ENCODE measurements at places on chromosomes 6 and 20.

GRCh38 chr6:31830886-31831335 lies 3.4 kb downstream of the HSPA1B start:
- DNase-seq, result no peak

DNA sequence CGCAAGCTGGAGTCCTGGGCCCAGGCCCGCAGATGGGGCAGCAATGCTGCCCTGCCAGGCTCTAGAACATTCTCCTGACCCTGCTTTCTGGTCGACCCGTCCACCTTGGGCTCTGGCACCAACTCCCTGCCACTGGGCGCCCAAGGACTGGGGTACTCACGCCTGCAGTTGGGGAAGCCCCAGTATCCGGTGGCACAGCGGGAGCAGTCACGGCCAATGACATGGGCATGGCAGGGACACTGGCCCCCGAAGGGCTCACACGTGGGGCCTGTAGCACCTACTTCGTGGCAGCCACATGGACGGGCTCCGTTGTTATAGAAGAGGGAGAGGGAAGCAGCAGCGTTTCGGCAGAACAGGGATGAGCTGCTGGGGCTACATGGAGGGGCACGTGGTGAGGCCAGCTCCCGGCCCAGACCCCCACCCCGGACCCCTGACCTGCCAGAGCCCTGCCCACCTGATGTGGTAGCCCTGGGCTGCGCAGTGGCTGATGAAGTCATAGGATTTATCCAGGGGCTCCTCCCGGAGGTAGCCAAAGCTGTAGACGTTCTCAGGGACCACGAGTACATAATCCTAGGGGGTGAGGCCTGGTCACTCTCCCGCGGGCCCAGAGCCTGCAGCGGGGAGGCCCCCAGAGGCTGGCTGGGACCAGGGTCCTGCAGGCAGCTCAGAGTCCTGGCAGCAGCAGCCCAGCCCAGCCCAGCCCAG lies 26.0 kb downstream of the ADRM1 start:
- no peak for DNase-seq

DNA sequence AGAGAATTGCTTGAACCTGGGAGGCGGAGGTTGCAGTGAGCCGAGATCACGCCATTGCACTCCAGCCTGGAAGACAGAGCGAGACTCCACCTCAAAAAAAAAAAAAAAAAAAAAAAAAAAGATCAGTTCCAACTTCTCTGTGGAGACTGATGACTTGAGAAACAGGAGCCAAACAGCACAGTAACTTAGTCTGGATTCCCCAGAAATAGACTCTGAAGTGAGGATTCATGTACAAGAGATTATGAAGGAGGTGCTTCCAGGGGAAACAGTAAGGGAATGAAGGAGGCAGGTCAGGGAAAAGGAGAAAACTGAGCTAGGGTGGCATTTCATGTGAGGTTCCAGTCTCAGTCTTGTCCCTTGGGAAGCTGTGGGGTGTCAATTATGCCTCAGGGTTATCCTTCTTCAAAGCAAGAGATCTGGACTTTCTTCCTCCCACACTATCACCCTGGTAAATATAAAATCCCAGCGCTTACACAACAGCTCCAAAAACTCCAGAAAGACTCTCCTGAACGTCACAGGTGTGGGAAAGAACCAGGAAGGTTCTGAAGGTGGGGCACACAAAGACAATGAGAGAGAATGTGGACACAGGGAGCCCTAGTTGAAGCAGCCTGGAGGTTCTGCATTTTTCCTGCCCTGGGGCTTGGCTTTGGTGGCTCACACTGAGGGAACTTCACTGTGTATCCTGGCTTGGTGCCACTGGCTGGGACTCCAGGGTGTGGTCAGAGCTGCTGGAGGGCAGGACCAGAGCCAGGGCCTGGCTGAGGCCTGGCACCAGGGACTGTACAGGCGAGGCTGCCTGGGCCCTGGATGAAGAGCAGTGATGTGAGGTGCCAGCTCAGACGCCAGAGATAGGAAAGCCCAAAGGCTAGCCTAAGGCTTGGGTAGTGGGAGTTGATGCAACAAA lies 46.8 kb downstream of the PCNA start:
- DNase-seq, result peak; percentile 46

DNA sequence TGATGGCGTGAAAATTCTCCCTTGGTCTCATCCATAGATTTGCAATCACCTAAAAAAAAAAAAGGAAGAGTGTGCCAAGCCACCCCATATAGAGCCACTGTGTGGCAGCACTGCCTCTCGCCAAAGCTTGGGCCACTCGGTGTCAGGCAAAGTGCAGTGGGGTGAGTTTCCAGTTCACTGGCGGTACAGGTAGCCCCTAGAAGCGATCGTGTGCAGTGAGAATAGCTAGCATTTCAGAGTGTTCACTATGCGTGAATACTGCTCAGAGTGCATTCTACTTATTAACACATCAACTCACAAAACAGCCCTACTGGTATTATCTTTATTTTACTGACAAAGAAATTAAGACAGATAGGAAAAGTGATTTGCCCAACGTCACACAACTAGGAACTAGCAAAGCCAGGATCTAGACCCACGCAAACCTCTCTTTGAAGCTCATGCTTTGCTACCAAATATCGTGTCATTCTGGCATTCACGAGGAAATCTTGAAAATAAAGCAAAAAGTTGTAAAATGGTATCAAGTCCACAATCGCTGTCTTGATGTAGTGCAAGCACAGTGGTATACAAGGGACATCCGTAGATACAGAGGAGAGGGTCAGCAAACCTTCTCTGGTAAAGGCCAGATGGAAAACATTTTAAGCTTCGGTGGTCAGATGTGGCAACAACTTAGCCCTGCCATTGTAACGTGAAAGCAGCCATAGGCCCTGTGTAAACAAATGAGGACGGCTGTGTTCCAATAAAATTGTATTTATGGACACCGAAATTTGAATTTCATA lies 10.4 kb upstream of the GCNT2 start:
- DNase-seq, result peak; percentile 76

- DNase-seq, result no peak
These were observed 16.3 kb upstream of the POPDC3 start for GRCh38 chr6:105196076-105196475.

- peak; percentile 37 for DNase-seq
These were observed 105.6 kb downstream of the DCDC2 start for GRCh38 chr6:24252280-24252679.

DNA sequence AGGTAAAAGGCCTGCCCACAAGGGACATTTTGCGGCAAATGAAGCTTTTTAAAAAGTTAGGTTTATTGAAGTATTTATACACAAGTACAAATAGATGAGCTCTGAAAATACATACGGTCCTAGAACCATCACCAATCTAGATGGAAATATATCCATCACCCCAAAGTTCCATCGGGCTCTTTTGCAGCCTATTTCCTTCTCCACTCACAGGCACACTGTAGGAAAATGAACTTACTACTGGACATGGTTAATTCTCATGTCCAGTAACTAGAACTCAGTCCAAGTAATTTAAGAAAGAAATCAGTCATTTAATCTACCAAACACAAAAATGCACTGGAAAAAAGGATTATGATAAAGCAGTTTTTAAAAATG lies 6.2 kb downstream of the PCNA start:
- no peak for DNase-seq

DNA sequence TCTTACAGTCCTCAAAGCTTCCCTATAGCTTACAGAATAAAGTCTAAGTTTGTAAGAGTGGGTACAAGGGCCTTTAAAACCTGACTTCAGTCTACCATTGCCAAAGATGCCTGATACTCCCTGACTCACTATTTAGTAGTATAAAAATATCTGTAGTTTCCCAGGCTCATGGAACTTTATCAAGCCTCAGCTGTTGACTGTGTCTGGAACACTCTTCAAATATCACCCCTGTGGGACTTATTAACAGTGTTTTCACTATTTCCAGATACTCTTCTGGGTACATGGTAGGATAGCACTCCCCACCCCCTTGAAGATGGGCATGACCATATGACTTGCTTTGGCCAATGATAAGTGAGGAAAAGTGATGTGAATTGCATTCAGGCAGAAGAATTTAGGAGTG lies 105.3 kb upstream of the TENT5A start:
- DNase-seq, result no peak

GRCh38 chr6:111610548-111611172 lies 5.0 kb upstream of the TRAF3IP2 start:
- DNase-seq, result no peak

GRCh38 chr6:162999575-163000285 lies 272.0 kb downstream of the PACRG start:
- DNase-seq, result no peak

GRCh38 chr6:170011204-170012036 lies 260.0 kb downstream of the ERMARD start:
- no peak for DNase-seq

DNA sequence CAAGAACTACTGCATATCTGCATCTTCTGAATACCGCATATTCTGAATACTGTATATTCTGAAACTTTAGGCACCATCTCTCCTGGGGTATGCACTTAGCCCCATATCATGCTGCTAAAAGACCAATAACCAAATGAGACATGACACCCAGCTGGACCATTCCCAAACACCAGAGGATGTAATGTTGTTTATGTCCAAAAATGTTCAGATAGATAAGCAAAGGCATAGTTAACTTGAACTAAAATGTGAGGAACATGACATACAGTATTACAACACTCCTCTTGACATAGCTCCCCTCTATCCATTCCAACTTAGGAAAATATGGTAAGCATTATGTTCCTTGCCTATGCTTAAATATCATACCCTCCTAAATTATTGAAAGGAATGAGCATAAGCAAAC lies 127.3 kb downstream of the TENT5A start:
- DNase-seq, result no peak

GRCh38 chr6:73752943-73753342 lies 56.9 kb downstream of the CD109 start:
- no peak for DNase-seq

- no peak for DNase-seq
These were observed 10.9 kb upstream of the SLC22A3 start for GRCh38 chr6:160337301-160337700.

DNA sequence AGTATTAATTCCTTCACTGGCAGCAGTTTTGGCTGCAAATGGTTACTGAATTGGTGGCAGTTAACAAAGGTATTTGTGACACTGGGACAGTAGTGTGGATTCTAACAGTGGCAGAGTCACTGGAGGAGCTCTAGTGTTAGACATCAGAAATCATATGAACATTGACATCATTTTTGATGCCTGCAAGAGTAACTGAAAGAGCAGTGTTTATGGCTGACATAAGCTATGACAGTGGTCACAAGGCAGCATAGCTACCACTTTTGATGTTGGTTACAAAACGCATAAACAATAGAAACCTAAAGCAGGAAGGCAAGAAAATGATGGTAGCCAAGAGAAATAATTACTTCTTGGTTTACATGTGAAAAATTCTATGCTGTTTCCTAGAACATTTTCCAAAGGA lies 326.7 kb upstream of the MAN1A1 start:
- DNase-seq, result no peak

DNA sequence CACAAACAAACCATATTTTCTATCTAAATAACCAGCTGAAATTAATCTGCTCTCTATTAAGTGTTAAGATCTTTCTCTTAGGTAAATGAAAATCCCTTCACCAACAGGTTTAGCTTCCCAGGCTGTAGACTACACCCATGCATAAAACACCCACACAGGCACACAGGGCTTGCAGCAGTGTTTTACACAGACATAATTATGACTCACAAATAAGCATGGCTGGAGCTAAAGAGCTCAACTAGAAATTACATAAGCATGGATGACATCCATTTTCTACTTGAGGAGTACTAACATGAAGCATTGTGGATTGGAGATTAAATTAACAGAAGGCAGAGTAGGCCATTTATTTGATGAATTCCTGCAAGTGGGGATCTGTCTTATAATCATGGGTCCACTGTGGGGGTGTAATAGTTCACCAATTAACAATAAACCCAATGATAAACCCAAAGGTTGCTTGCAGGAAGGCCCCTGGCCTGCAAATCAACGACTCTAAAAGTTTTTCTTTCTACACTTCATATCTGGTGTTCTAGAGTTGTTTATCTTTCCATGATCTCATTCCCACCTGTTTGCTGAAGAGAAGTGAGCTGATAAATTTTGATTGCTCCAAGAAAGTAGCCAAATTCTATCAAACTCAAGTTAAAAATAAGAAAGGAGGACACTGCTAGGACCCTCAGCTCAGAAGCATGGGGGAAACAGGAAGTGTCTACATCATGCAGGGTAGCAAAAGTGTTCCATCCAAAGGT lies 33.8 kb upstream of the E2F3 start:
- no peak for DNase-seq

GRCh38 chr20:63527184-63527583 lies 6.6 kb downstream of the PPDPF start:
- no peak for DNase-seq

Measured in iPS-NIHi11 (cell line).